ENCODE measurements at places on chromosomes 11 and 22. TPM values are rescaled to one million over a fixed set of nuclear protein-coding genes. Genes with fewer than 3 reads are reported as not detected.

GRCh38 chr11:45644981-45645889, 20.2 kb downstream of the CHST1 start:
- DNase-seq: no peak

- DNase-seq: no peak
Observed at GRCh38 chr22:42127606-42128005, 3.0 kb downstream of the CYP2D6 start.

DNA sequence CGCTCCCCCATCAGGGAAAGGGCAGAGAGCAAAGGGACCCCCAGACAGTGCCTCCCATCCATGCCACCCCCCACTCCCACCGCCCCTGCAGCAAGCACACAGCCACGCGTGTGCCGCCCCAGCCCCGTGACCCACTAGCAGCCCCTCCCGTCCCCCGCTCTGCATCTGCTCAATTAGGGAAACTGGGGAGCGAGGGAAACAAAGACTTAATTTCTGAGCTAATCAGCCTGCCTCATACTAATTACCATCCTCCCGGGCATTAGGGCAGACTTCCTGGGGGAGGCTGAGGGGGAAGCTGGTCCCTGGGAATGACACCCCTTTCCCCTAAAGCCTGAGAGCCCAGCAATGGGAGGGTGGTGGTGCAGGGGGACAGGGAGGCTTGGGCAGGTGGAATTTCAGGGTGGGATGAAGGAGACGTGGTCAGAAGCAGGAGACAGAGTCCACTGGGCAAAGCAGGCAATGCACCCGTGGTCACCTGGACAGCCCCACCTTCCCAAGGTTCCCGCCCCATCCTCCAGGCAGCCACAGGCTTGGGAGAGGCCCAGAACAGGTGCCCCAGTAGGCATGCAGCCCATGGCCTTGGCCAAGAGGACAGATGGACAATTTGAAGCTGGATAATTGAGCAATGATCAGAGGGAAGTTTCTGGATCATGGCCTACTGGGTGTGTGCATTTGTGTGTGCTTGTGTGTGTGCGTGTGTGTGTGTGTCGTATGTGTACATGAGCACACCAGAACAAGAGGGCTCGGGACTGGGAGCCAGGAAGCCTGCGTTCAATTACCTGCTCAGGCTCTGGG, 20.6 kb downstream of the ELFN2 start:
- DNase-seq: no peak

DNA sequence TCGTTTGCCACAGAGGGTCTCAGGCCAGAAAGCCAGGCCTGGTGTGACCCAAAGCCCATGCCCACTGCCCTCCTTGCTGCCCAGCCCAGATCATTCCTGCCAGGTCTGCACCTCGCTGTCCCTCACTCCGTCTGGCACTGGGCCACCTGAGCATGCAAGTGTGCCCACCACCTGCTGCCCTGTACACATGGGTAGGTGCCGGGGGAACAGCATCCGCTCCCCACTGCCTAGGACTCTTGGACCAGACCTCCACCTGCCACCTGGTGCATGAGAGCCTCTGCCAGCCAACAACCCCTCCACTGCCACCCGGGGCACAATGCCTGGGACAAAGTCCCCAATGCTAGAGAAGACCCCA, 12.5 kb downstream of the MGAT3 start:
- no peak for DNase-seq

DNA sequence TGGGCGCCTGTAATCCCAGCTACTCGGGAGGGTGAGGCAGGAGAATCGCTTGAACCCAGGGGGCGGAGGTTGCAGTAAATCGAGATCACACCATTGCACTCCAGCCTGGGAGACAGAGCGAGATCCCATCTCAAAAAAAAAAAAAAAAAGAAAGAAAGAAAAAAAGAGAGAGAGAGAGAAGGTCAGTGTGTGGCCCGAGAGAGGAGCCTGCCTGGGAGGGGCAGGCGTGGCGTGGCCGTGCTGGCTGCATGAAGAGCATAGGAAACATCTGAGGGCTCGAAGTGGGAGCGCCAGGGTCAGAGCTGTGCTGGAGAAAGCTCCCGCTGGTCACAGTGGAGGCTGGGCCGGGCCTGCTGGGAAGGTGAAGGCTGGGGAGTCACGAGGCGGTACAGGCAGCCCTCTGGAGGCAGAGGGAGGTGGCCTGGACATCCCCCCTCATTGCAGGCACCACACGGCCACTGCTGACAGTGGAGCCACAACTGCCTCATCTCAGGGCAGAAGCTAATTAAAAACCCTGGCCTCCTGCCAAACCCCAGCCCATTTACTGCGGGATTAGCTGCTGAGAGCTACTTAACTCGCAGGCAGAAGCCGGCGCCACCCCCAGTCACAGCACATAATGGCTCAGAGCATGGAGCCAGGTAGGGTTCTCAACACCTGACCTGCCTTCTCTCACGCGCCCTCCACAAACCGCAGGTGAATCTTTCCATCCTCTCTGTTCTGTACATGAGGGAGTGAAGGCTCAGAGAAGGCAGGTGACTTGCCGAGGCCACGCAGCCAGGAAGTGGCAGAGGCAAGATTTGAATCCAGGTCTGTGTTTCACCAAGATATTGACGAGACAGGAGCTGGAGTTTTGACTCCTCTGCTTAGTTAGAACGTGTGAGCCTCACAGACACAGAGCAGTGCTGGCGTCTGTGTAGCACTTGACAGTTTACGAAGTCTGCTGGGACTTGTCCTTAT, 32.6 kb downstream of the NFAM1 start:
- DNase-seq: peak; percentile 15

GRCh38 chr22:50700387-50701075, 27.9 kb downstream of the SHANK3 start:
- no peak for DNase-seq

- DNase-seq: no peak
Observed at GRCh38 chr11:36567694-36568093, at the start of gene RAG1. RAG1 (plus strand) TSS chr11:36568007; CDS start chr11:36573305, 5,298 bp downstream.

DNA sequence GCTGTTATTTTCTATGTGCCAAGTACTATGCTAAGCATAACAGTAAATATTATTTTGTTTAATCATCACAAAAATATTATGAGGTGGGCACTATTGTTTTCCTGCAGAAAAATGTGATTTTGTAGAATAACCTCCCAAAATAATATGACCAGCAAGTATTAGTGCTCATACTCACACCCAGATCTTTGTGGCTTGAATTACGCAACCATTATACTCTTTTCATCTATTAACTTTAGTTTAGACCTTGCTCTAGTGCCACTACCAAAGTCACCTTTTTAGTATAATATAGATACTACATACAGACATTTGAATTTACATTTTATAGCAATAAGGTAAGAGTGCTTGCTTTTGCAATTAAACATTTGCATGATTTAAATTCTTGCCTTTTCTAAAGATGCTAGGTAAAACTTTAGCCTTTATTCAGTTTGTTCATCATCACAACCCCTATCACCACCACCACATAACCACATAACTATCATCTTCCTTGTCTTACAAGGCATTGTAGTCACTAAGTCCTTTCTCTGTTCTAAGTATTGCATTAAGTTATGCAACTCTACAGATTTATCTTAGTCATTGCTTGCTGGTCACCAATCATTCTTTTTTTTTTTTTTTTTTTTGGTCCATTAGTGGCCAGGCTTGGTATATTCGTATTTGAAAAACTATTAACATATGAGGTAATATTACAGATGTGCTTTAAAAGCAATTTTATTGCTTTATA, 68.4 kb downstream of the GAS2 start:
- no peak for DNase-seq

DNA sequence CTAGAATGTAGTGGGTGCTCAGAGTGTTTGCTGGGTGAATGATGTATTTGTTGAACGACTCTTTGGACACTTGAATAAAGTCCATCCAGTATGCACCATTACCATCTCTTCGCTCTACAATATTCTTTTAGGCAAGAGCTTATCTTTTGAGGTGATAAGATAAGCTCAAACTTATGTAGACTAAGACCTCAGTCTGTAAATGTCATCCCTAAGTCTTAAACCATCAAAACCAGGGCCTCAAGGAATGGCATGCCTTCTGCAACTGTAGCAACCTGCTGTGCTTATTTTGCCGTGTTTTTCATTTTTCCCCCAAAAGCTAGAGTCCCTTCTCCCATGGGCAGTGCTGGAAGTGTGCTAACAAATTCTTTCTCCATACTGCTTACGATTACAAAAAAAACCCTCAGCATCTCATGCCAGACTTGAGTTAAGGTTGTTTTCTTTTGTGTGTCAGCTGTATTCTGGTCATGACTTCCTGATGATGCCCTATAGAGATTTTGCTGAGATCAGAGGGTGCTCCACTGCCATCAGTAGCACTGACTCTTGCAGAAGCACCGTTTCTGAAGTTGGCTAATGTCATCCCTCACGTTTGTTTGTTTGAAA, 27.8 kb downstream of the LIMK2 start:
- DNase-seq: no peak

DNA sequence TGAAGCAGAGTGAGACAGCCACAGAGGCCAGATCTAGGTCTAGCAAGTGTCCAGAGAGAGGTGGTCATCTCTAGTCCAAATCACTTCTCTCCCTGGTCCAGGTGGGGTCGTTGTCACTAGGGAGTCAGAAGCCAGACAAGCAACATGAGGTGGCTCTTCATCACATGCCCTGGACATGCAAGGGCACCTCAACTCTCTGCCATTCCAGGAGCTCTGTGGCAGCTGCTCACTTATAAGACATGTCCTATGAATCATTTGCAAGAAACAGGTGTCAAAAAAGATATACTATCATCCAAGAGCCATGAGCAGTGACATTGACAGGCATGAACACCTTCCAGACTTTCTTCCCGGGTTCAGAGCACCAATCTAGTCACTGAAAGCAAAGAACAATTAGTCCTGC, 130.8 kb downstream of the GALNT18 start:
- no peak for DNase-seq

- peak; percentile 47 for DNase-seq
Observed at GRCh38 chr22:33921525-33922348, 1.5 kb upstream of the LARGE1 start.

- peak; percentile 85 for DNase-seq
Observed at GRCh38 chr11:18012906-18013781, at the start of gene SERGEF. SERGEF (minus strand) TSS chr11:18013047; CDS start chr11:18013010, 37 bp downstream.

DNA sequence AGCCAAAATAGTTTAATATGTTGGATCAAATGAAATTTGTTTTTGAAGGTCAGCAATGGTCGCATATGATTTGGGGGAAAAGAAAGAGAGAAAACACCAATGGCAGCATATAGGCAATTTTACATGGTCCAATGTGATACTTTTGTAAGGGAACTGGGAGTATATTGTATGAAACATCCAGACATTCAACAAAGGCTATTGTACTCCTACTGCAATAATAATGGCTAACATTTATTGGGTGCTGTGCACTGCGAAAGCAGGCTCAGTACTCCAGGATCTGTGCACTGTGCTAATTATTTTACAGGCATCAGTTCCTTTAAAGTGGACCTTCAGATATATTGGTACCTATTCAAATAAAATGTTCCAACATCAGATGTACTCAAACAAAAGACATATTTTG, 5.9 kb upstream of the OR10V1 start:
- no peak for DNase-seq

DNA sequence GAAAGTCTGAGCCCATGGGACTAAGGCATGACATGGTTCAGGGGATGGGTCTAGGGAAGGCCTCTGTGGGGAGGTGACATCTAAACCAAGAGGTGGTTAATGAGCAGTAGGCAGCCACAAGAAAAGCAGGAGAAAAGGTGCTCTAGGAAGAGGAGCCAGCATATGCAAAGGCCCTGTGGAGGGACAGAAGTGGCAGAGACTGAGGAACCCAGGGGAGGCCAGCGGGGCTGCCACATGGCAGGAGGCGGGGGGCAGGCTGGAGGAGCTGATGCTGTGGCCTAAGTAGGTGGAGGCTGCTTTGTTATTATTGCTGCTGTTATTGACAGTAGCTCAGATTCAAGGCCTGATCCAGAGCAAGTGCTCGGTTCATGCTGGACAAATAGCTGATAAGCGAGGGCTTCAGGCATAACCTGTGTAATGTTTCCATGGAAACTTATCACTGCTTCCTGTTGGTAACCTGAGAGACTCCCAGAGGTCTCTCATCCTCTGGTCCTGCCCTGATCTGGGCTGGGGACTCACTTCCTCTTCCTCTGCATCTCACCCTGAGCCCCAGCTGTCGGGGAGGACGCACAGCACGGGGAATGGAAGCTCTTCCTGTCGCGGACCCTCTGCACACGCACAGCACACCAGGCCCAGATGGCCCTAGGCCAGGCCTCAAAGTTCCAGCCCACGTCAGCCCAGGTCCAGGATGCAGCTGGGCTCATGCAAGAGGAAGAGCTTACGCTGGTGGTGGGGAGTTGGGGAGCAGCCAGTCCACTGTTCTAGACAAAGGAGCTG, 75.2 kb upstream of the TP53I11 start:
- no peak for DNase-seq

DNA sequence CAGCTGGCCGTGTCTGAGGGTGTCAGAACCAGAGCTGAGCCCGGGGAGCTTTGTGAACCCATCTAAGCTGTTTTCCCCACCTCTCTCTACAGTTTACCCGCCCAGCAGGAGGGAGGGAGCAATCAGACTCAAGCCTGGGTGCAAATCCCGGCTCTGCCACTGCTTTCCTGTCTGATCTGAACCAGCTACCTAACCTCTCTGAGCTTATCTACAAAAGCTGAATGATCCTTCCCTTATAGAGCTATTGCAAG, 252 bp downstream of the APOL2 start:
- DNase-seq: no peak

DNA sequence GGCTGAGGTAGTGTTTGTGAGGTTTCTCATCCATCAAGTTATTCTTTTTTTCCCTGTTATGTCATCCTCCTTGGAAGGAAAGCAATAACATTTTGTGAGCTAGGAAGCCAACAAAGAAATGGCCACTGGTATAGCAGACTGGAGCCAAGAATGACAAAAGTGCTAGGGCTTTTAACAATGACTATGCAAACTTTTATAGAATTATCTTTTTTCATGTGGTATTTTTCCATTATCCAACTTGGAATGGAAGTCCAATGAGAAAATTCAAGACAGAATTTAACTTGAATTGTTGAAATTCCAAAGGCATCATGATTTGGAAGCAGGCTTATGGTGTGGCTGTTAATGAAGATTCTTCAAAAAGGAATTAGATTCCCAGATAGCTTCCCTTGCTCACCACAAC, 216.4 kb upstream of the PDGFD start:
- DNase-seq: no peak

- no peak for DNase-seq
Observed at GRCh38 chr11:79617561-79617960, 176.7 kb upstream of the TENM4 start.

DNA sequence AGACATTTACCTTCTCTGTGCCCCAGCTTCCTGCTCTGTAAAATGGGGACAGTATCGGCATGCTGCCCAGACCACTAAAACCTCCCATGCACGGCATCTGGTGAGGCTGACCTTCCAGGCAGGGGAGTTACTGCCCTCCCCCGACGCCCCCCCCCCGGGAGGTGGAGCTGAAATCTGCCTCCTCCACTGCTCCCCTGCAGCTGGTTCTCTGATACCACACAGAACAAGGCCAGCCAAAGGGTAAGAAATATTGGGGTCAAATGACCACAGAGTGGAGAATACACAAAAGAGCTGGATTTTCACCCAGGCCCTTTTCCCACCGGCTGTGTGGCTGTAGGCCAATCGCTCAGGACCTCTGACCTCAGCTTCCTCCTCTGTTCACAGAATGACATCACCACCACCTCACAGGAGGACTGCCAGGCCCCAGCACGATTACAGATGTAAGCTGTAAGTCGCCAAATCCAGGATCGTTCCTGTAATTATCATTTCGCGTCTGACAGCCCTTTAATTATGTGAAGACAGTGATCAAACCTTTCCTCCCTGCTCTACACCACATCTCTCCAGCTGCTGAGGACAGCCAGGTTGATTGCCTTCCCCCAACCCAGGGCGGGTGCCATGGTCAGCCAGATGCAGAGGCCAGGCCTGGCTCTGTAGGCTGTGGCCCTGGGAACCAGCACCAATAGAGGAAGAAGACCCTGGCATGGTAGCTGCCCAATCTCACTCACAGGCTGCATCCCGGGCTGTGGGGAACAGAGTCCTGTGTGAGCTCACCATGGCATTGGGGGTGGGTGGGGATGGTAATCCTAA, 35.7 kb upstream of the KLHL35 start:
- no peak for DNase-seq

RASD2 gene
- 0.24 TPM for total RNA-seq

PTGDR2 gene
- total RNA-seq: not detected

Measured in RPMI7951 (cell line).